ENCODE measurements at places on chromosomes 3 and 15. TPM values are rescaled to one million over a fixed set of nuclear protein-coding genes. Genes with fewer than 3 reads are reported as not detected.

The KBTBD8 gene
- 2.2 TPM for total RNA-seq

The SEC11A gene
- 65.4 TPM for total RNA-seq

DNA sequence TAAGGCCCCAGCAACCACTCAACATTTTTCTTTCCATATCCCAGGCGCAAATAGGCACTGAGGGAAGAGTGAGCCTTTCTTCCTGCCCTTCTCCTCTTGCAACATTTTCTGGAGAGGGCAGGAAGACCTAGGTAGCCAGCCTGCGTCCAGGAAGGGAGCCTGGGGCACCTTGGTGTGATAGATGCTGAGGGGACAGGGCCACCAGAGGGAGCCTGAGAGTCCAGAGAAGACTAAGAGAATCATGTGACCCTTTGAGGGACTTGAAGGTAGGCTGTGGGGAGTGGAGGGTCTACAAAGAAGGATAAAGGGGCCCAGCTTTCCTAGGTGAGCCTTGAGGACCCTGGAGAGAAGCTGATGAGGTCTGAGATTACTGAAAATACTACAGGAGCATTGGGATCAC is 346.6 kb downstream of the CNTN6 start:
- ATAC-seq: no peak

DNA sequence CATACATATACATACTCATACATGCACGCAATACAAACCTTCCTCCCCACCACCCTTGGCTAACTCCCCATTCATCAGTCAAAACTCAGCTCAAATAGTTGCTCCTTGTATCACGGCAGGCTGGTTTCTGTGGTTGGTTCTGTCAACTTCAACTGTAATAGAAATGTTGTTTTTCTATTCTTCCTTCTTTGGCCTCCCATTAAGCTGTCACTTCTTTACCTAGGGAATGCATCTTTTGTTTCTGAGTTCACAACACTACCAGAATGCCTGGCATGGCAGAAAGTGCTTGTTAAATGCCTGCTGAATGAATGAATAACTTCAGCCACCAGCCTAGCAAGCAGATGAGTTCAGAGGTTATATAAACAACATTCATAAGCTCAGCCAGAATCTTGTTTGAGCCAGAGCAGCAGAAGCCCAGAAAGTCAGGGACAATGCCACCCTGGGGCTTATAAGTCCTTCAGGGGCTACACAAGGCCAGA is 63.1 kb downstream of the B3GALNT1 start:
- no peak for ATAC-seq

- ATAC-seq: no peak
Measured at GRCh38 chr15:75176396-75176761, 25.3 kb upstream of the C15orf39 start.

GRCh38 chr15:76904461-76905012 is 603 bp downstream of the SCAPER start:
- ATAC-seq: peak; percentile 45

DNA sequence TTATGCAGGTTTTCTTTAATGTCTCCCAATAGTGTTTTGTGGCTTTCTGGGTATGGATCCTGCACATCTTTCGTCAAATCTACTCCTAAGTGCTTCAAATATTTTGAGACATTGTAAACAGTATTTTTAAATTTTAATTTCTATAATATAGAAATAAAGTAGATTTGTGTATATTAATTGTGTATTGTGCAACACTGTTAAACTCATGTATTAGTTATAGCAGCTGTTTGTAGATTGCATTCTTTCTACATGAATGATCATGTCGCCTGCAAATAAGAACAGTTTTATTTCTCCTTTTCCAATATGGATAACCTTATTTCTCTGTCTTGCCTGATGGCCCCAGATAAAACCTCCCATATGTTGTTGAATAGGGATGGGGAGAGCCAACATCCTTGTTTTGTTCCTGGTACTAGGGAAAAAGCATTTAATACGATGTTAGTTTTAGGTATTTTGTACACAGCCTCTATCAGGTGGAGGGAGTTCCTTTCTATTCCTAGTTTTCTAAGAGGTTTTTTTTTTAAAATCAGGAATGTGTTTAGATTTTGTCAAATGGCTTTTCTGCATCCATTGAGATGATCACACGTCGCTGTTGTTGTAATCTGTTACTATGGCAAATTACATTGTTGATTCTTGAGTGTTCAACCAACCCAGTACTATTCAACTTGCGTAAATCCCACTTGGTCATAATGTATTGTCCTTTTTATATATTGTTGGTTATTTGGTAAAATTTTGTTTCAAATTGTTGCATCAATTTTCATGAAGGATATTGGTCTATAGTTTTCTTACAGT is 71.1 kb upstream of the DGKG start:
- ATAC-seq: no peak

GRCh38 chr3:134296616-134297015 is 46.0 kb upstream of the RYK start:
- ATAC-seq: no peak

The CYP19A1 gene
- not detected for total RNA-seq

DNA sequence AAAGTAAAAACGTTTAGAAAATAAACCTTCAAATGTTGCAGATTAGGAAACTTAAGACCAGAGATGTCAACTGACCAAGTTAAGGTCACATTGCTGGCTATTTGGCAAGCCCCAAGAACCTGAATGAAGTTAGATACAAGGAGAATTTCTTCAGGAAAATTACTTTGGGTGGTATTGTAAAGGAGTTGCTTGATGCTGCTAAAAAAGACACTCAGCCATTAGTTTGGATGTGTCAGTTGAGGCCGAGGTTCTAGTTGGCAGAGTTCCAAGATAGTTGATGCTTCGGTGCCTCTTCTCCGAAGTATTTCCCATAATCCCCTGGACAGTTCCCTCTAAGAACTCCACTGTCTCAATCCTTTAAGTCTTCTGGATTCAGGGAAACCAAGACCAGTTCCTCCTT is 24.3 kb downstream of the SIAH2 start:
- no peak for ATAC-seq

DNA sequence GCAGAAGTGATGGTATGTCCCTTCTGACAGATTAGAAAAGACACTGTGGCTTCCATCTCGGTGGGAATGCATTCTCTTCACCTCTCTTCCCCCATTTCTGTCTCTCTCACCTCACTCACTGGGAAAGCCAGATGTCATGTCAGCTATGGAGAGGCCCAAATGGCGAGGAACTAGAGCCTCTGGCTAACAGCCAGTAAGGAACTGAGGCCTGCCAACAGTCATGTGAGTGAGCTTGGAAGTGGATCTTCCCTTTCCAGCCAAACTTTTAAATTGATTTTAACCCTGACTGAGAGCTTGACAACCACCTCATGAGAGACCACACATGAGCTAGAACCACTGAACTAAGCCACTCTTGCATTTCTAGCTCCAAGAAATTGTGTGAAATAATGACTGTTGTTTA is 35.2 kb upstream of the CDAN1 start:
- ATAC-seq: no peak

DNA sequence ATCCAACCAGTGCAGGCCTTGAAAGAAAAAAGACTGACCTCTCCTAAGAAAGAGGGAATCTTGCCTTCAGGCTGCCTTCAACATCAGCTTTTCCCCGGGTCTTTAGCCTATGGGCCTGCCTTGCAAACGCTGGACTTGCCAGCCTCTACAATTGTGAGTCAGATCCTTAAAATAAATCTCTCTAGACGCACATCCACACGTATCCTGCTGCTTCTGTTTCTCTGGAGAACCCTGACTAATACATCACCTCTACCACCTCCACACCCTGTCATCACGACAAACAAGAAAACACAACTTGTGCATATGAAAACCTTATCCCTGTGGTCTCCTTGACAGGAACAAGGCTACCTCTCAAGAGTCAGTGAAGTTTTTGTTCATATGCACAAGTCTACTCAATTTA is 11.8 kb downstream of the CYFIP1 start:
- ATAC-seq: peak; percentile 77

DNA sequence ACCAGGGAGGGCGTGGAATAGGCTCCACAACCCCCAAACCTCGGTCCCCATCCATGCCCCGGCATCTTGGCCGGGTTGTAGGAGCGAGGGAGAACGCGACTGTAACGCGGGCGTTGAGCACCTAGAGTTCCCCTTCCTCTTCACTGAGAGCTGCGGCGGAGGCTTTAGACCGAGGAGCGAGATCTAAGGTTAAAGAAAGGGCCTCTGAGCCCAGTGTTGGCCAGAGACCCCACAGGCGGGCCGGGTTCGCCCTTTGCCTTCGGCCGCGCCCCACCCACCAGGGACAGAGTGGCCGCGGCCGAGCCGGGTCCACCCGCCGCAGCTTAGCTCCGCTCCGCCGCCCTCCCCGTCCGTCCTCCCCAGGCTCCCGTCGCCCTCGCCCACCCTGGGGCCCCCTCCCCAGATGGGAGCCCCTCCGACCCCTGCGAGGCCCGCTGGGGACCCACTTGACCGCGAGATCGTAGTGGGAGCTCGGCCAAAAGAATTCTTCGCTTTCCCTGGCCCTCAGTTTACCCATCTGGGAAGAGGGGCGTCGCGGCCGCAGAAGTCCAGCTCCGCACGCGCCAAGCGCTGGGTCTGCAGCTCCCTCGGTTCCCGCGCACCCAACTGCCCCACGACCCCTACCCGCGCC is 425 bp downstream of the ANPEP start:
- ATAC-seq: no peak

The GOLGA8T gene
- not detected for total RNA-seq

GRCh38 chr15:40829115-40829514 is 607 bp upstream of the PPP1R14D start:
- no peak for ATAC-seq

- no peak for ATAC-seq
Measured at GRCh38 chr3:168061332-168061996, 34.3 kb downstream of the GOLIM4 start.

GRCh38 chr3:144437989-144438388 is 466.4 kb downstream of the DIPK2A start:
- ATAC-seq: no peak

The FGF7 gene
- 2.0 TPM for total RNA-seq

DNA sequence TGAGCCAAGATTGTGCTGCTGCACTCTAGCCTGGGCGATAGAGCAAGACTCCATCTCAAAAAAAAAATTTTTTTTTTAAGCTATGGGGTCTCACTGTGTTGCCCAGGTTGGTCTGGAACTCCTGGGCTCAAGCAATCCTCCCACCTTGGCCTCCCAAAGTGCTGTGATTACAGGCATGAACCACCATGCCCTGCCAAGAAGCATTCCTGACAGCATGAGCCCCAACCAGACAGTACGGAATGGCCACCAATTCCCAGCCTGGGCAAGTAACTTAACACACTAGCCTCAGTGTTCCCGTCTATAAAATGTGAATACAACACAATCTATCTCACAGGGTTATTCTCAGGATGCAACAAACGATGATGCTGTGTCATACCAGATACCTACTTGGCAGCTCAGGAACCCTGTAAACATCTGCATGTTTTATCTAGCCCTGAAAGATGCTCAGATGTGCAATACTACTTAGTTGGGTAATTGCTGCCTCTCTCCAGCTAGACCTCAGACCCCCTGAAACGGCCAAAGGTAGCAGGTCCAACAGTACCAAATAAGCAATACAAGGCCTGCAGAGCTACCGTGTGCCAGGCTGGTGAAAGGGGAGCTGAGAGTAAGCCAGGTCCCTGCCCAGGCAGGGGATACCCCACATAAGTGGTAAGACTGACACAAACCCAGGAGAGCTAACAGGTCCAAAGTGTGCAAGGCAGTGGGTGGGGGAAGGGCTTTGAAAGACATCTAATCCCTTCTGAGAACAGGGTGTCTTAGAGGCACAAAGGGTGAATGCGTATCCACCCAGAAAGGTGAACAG is 1.9 kb downstream of the TKT start:
- peak; percentile 34 for ATAC-seq

The LRRFIP2 gene
- 67.3 TPM for total RNA-seq

GRCh38 chr3:117278424-117279190 is 569.0 kb downstream of the TUSC7 start:
- no peak for ATAC-seq

The GOLGA6B gene
- not detected for total RNA-seq

DNA sequence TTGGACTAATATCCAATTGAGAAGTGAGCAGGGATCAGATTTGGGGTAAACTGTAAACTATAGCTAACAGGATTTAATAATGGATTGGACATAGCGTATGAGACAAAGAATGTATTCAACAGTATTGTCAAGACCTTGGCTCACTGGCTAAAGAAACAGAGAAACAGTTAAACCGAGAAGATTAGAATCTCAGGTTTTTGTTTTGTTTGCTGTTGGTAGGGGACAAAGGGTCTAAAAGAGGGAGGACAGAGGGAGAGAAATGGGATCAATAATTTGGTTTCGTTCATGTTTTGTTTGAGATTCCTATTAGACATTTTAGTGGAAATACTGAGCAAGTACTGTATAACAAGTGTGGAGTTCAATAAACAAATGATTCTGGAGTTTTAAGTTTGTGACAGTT is 28.6 kb downstream of the CLDN1 start:
- no peak for ATAC-seq

The GOLGA8G gene
- not detected for total RNA-seq

The DPP8 gene
- total RNA-seq: 18.2 TPM

GRCh38 chr15:88992216-88992615 is 79.0 kb upstream of the MFGE8 start:
- no peak for ATAC-seq

DNA sequence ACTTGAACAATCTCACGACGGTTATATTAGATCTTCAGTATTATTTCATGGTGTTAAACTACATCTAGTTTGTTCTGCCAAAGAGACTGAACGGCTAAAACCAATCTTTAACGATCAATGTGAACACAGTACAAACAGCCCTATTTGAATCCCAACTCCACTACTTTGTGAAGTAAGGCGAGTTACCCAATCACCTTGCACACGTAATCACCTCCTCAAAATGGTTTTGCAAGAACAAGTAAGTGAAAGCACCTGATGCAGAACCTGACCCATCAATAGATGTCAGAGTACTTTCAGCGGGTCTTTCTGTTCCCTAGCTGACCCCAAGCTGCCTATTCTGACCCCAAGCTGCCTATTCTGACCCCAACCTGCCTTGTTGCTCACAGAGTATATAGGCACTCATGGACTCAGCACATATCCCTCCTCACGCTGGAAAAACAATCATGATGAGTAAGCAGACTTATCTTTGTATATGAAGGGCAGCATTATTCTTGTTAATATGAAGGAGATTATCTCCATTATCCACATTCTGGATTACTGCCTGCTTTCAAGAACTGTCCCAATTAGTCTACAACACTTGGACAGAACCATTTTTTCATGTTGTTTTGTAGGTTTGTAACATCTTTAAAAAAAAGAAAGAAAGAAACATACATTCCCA is 3.7 kb downstream of the KPNA1 start:
- ATAC-seq: no peak

- no peak for ATAC-seq
Measured at GRCh38 chr3:81920816-81921215, 159.4 kb upstream of the GBE1 start.

GRCh38 chr15:93081399-93081798 is 7.6 kb downstream of the RGMA start:
- ATAC-seq: no peak

The KNG1 gene
- not detected for total RNA-seq

The GRM7 gene
- not detected for total RNA-seq

DNA sequence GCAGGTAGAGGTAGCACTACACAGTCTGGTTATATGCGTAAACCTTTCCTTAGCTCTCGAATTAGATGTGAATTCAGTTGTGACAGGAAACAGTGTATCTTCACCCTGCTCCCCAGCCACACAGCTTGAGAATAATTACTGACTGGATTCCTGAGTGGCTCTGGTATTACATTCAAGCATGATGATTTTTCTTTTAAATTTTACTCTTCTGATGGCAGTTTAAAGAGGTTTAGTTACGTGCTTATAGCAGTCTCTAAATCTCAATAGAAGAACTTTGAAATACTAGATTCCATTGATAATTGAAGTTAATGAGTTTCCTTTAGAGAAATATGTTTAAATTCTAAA is 98.8 kb downstream of the FNDC3B start:
- no peak for ATAC-seq
